Right ventricle myocardium superior (tissue), 1 donor: ENCODE measurements at places on chromosomes 12 and 14.
A peak's percentile ranks its signal among the peaks of the same experiment; 100 is the strongest.

DNA sequence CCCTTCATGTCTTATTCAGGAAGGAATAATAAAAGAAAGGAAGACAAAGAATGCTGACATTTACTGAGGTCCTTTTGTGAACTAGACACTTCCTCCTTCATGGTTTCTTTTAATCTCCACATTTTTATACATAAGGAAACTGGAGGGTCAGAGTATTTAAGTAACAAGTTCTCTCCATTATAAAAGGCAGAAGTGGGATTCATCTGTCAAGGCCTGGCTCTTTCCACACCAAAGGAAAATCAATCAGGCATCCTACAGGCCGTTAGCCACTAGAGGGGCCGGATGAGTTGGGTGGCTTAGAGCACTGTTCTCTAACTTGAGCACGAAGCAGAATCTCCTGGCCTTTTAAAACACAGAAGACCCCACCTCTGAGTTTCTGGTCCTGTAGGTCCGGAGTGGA lies 36.8 kb upstream of the NINJ2 start:
- DNase-seq: no peak

- DNase-seq: no peak
These were observed 283 bp upstream of the PSMB11 start for GRCh38 chr14:23041729-23042128.

DNA sequence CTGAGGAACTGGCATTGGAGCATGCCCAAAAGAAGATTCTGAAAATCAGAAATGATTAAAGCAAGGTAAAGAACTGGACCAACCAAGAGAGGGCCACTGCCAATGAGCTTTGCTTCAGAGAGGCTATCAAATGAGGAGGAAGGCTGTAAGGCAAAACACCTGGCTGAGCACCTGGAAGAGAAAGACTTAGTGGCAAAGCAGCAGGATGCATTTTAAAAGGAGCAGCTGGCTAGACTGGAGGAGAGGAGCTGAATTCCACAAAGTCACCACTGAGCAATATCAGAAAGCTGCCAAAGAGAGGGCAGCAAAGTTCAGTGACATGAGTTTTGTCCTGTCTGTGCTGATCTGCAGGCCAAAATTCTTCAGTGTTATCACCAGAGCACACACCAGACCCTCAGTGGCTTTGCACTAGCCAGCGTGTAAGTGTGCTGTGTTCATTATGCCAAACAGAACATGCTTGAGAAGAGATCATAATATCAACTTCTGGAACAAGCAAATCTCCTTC lies 338.7 kb downstream of the TRHDE start:
- DNase-seq: no peak

DNA sequence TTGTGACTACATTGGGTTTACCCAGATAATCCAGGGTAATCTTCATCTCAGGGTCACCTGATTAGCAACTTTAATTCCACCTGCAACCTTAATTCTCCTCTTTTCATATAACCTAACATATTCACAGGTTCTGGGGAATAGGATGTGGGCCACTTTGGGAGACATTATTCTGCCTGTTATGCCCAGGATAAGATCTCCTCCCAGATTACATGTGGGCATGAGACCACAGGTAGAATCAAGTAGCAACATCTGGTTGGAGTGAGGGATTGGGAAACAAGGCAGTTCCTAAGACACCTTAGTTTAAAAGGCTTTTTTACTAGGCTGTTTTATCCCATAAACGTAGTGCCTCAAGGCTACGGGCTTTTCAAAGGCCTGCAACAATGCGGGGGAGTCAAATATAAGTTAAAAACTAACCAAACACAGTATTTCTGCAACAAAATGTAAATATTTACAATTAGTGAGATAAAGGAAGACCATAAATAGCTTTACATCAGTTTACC lies 181.5 kb downstream of the FOXA1 start:
- DNase-seq: no peak

GRCh38 chr12:132319991-132320570 lies 9.3 kb downstream of the GALNT9 start:
- peak; percentile 24 for DNase-seq

DNA sequence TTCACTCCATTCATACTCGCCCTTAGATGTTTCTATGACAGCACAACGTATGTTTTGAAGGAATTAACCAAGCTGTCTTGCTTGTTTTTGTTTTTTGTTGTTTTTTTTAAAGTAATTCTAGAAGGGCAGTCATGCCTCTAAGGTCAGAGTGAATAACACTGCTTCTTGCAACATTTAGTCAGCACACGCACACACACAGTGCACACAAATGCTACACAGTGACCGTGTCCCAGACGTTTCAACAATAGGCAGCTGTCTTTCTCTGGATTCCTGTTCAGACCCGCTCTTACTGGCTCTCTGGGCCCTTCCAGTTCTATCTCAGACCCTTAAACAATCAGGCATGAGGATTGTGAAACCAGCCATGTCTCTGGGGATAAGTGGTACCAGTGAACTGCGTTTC lies 351.0 kb upstream of the FKBP4 start:
- DNase-seq: no peak

GRCh38 chr12:27566626-27567025 lies 42.6 kb downstream of the PPFIBP1 start:
- DNase-seq: no peak

DNA sequence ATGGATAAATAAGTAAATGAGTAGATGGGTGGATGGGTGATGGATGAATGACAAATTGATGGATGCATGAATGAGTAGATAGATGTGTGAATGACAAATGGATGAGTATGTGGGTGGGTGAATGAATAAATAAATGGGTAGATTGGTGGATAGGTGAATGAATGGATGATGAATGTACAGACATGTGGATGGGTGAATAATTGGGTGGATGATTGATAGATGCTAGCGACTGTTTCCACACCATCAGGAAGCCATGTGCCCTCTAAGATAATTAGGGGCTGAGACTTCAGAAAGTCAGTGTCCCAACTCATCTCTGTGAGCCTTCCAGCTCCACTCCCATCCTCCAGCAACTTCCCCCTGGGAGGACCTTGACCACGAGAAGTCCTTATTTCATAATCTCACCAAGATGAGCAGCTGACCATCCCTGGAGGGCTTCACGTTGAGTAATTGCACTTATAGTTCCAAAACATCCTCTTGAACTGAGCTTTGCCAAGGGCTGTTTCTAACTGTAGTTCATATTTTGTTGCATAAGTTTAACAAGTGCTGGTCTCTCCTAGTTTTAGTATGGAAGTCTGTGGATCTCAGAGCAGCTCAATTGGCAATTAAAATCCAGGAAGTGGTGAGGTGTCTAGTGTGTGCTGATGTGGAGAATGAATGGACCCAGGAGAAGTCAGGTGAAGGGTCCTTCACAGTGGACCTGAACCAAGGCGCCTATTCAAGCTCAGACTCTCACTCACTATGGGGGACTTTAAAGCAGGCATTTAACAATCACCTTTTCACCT lies 295.7 kb downstream of the ADGRD1 start:
- DNase-seq: no peak
